NCI-H1930 (cell line): ENCODE measurements at places on chromosomes 12 and 14.

- DNase-seq: no peak
Measured at GRCh38 chr12:57229046-57229633, 371 bp upstream of the SHMT2 start.

GRCh38 chr14:30214014-30214413 is 286.4 kb upstream of the PRKD1 start:
- DNase-seq: no peak

DNA sequence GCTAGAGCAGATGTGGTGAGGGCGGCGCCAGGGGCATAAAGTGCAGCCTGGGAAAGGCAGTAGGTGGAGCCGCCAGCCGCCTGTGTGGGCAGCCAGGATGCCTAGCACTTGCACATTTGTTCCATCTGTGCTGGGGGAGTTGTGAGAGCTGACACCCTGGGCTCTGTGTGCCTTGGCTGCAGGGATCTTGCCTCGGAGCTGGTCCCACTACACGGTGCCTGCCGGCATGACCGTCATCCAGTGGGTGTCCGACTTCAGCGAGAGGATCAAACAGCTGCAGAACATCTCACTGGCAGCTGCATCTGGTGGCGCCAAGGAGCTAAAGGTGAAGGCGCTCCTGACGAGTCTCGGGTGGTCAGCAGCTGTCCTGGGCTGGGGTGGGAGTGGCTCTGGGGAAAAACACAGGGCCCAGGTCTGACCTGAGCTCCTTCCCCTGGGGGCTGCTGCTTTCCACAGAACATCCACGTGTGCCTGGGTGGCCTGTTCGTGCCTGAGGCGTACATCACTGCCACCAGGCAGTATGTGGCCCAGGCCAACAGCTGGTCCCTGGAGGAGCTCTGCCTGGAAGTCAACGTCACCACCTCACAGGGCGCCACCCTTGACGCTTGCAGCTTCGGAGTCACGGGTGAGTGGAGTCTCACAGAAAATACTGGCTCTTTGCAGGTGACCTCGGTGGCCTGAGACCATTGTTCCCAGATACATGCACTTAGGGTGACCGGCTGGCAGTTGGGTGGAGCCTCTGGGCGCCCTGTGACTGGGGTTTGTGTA is 37.4 kb downstream of the HSP90AA1 start:
- no peak for DNase-seq

DNA sequence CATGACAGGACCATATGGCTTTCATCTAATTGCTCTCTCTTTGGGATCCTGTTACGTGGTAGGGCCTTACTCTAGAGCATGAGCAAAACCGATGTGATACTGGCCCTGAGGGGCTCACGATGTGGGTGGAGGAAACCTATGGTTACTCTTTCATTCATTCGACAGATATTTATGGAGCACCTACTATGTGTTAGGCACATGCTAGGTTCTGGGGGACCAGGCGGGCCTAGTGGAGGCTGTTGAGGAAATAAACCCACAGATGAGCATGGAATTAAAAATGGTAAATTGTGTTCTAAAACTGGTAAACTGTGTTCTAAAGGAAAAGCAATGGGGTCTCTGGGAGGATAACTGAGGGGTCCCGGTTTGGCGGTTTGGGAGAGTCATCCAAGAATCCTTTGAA is 14.8 kb downstream of the SH2B3 start:
- no peak for DNase-seq

- no peak for DNase-seq
Measured at GRCh38 chr12:13206560-13206897, 10.0 kb downstream of the EMP1 start.

DNA sequence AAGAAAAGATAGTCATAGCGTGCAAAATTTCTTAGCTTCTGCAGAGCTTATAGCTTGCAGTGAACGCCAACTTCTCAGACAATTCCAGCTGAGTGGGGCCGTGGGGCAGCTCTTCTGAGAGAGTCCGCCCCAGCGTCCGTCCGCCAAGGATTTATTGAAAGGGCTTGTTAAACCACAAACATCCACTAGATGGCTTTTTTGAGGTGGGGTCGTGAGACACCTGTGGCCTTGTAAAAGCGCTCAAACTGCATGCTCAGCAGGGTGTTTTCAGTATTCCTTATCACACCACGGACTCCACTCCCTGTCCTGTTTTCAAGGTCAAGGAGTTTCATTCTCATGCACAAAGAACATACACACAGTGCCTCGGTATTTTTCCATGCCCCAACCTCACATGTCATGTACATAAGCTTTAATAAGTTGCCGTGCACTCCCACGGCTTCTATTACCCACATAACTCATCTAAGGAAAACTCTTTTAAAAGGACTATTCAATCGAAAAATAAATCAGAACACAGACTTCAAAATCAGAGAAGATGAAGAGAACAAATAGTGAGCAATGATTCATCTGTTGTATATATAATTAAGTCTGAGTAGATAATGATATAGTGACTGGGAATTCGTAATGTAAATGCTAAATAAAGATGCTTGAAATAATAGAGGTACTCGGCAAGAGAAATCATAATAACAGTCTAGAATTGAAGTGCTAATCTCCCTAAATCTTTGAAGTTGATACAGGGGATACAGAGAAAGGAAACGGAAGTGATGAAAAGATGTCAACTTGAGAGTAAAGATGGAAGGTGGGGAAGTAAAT is 46.7 kb downstream of the WBP11 start:
- DNase-seq: no peak

- no peak for DNase-seq
Measured at GRCh38 chr12:47561746-47562145, 144.1 kb downstream of the RPAP3 start.

- DNase-seq: no peak
Measured at GRCh38 chr12:121430833-121431415, 31.0 kb downstream of the RNF34 start.

GRCh38 chr12:64186789-64187188 is 35.3 kb downstream of the KICS2 start:
- no peak for DNase-seq

- DNase-seq: no peak
Measured at GRCh38 chr14:58143106-58143505, 8.9 kb downstream of the ARMH4 start.

- DNase-seq: no peak
Measured at GRCh38 chr14:33709283-33709682, 241.6 kb downstream of the EGLN3 start.

DNA sequence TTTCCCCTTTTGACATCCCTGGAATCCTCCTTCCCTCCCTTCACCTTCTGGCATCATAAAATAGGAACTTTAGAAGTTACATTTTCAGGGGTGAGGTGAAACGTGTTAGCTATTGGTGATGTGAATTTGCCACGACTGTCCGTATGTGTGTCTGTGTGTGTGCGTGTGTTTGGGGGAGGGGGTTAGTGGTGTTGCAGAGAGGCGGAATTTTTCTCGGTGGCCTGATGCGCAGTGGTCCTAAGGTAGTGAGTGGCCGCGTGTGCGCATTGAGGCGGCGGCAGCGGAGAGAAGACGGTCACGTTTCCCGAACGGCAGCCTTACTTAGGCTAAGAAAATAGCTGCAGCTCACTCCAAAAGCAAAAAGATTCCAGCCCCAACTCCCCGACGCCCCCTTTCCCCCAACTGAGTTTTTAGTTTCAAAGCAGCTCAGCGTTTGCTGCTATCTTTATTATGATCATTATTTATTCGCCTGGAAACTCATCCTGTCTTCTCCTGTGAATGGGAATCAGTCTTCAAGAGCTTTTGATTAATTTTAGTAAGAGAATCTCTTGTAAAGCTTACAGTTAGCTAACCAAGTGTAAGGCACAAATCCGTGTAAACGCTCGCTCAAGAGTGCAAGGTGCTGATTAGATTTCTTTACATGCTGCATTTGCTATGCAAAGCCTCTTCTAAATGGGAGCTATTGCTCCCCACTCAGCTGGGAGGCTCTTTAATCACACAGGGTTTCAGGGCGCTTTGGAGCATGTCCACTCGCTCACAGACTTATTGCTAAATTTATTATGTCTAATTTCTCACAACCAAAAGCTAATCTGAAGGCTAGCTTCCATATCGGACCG is 4.7 kb downstream of the FLRT2 start:
- no peak for DNase-seq

GRCh38 chr14:23097786-23098185 is 2.5 kb downstream of the C14orf119 start:
- DNase-seq: no peak

DNA sequence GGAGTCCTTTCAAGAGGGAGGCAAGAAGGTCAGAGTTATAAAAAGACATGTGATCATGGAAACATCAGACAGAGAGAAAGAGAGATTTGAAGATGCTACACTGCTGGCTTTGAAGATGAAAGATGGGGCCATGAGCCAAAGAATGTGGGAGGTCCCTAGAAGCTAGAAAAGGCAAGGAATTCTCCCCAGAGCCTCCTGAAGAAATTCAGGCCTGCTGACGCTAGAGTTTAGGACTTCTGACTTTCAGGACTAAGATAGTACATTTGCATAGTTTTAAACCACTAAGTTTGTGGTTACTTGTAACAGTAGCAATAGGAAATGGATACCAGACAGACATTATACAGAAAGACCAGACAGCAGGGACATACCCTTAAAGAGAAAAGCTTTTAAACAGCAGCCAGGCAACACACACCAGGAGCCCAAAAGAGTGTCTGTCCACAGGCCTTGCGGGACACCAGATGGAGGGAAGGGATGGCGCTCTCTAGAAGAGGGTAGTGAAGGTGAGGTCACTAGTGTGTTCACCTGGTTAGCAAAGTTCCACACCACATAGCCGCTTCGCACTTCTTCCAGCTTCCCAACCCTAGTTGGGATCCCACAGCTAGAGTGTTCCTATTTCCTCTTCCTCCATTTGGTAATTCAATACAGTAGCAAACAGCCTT is 29.7 kb upstream of the CEBPE start:
- no peak for DNase-seq

DNA sequence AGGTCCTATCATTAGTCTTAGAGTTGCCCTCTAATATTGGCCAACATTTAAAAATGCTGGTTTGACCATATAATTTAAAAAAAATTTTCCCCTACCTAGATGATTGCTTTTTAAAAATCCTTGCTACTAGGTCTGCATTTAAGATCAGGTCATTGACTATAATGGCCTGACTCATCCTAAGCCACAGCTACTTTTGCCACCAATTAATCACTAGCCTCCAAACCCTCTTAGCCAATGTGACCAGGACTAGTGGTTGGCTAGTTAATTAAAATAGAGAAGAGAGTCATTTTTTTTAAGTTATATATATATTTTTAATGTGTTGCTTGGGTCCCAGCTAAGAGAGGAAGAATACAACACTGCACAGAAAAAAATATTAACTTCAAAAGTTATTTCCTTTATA is 57.5 kb downstream of the SOS2 start:
- no peak for DNase-seq

DNA sequence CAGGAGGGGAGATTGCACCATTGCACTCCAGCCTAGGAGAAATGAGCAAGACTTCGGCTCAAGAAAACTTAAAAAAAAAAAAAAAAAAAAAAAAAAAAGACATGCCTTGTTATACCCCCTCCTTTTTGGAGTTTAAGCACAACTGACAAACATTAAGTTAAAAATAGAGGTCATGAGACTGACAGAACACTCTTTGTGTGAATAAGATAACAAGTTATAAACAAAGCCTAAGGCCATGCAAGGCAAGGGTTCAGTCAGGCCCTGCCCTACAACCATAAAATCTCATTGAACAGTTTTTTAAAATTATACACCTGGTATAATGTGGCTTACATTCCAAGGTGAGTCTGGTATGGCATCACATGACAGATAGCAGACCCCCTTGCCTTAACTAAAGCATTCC is 39.3 kb downstream of the TSPAN19 start:
- no peak for DNase-seq

GRCh38 chr12:101881228-101881627 is 3.8 kb downstream of the DRAM1 start:
- no peak for DNase-seq

- DNase-seq: no peak
Measured at GRCh38 chr12:7966563-7966962, 30.6 kb upstream of the SLC2A3 start.

DNA sequence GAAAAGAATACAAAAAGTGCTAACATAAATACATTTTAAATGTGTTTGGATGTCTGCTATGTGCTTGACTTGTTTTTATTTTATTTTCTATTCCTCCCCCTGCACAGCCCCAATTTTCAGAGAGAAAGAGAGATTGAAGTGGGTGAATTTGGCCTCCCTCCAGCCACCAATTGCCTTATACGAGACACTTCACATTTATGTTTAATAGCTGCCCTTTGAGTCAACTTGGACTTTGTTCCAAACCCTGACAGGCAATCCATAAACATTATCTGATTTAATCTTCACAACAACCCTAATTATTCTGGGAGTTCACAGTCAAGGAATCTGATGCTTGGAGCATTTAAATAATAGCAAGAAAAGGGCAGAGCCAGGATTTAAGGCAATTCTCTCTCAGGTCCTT is 161.7 kb downstream of the SLC15A4 start:
- DNase-seq: no peak

DNA sequence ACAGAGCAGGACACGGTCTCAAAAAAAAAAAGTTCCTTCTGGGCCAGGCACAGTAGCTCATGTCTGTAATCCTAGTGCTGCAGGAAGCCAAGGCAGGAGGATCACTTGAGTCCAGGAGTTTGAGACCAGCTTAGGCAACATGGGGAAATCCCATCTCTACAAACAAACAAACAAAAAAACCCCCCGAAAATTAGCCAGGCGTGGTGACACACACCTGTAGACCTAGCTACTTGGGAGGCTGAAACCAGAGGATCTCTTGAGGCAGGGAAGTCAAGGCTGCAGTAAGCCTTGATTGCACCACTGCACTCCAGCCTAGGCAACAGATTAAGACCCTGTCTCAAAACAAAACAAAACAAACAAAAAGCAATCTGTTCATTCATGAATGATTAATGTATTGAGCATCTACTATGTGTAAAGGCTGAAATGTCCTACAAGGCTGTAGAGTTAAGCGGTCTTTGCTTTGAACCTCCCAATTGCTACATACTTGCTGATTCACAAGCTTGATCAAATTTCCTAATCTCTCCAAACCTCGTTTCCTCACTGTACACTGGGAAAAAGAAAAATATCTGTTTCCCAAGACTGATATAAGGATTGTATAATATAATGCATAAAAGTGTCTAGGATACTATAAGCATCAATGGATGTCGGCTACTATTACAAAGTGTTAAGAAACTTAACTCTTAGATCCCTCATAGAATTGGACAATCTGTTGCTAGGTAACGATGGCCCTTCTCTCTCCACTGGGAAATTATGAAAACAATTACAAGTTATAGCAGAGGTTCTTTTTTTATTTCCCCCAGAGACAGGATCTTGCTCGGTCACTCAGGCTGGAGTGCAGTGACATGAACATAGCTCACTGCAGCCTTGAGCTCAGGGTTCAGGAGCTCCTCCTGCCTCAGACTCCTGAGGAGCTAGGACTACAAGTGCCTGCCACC is 7.9 kb upstream of the RILPL2 start:
- no peak for DNase-seq

- DNase-seq: no peak
Measured at GRCh38 chr12:127964717-127965116, 302.3 kb upstream of the TMEM132C start.

GRCh38 chr14:87944987-87945604 is 47.9 kb downstream of the GALC start:
- peak; percentile 17 for DNase-seq

DNA sequence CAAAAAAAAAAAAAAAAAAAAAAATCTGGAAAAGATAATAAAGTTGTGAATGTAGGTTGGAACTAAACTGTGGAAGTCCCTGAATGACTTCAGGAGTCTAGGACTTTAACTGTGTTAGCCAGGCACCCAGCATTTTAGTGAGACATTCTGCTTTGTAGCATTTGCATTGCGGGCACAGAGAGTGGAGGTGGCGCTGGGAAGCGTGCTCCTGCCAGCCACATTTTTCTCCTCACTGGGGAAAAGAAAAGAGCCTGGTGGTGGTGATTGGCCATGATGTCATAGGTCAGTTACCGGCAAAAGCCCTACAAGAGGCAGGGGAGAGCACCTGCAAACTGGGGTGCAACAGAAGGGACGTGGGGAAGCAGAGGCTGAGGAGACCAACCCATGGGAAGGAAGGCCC is 9.7 kb upstream of the GAPDH start:
- no peak for DNase-seq
